ENCODE measurements at places on chromosomes 1 and 21.

DNA sequence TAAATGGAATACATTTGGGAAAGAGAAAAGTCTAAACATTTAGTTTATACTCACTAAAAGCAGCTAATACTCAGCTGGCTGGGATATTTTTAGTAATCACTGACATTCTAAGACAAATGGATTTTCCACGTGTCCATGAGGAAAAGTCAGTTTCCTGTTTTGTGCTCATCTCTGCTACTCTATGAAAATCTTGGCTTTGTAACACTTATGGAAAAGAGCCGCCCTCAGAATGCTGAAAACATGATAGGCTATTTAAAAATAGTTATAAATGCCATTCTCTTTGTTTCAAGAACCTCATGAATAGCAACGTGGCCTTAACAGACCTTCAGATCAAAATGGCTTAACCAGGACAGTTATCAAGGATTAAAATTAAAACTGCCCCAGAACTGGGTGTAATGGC lies 29.9 kb downstream of the MRAP start:
- DNase-seq: no peak

GRCh38 chr1:246642719-246643118 lies 76.5 kb downstream of the CNST start:
- no peak for DNase-seq

DNA sequence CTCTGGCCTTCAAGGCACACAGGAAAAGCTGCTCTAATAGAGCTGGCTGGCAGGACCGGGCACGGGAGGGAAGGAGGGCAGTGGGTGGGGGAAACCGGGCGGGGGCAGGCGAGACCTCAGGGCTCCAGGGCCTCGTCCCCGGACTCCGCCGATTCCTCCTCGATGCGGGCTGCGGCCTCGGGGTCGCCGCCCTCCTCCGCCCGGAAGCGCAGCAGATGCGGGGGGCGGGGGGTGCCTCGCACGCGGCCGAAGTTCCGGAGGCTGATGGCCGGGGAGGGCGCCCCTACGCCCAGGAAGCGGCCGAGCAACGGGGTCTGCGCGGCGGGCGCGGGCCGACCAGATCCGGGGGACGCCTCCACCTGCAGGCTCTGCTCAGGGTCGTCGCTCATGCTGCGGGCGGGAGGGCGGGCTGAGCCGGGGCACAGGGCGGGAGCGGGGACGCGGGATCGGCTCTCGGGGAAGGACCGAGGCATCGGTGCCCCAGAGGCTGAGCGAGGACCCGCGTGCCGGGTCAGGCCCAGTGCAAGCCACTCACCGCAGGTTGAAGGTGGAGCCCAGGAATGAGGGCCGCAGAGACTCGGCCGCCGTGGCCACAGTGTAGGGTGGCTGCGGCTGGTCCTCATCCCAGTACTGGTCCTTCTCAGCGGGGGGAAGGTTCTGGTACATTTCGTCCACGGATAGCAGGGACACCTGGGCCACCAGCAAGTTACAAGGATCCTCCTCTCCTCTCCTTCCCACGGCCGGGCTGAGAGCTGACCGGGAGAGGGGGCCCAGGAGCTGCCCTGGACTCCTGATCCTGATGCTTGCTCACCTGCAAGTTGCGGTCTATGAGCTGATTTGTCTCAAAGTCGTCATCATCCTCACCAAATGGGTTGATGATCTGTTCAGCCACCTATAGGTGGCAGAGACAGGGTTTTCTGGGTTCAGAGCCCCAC lies 3.6 kb downstream of the BEST4 start:
- no peak for DNase-seq

DNA sequence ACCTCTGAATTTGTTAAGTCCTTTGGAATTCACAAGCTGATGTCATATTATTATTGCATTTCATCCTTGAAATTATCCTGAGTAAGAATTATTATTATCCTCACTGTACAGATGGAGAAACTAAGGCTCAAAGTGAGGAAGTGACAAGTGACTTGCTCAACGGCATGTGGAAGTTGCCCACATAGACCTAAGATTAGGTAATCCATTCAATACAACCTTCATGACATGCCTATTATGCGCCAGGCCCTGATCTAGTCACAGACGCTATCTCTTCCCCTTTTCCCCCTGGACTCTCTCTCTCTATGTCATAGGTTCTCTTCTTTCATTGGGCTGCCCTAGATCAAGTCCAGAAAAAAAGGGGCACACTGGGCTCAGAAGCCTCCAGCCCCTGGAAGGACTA lies 84.9 kb upstream of the KCNK2 start:
- no peak for DNase-seq

DNA sequence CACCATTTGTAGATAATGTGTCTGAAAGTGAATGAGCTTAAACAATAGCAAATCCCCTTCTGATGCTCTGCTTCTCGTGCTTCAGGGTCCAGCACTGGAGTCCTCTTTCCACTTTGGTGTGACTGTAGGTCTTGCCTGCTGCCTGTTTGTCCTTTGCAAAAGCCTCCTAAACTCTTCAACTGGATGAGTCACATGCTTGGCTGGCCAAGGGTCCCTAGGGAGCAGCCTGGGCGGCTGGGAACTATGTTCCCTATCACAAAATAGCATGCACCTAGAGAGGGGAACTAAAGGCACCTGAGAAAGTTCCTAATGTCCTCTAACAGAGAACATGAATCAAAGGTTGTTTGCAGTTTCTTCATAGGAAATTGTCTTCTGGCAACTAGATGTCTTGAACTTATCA lies 607.2 kb upstream of the PLXNA2 start:
- DNase-seq: no peak

DNA sequence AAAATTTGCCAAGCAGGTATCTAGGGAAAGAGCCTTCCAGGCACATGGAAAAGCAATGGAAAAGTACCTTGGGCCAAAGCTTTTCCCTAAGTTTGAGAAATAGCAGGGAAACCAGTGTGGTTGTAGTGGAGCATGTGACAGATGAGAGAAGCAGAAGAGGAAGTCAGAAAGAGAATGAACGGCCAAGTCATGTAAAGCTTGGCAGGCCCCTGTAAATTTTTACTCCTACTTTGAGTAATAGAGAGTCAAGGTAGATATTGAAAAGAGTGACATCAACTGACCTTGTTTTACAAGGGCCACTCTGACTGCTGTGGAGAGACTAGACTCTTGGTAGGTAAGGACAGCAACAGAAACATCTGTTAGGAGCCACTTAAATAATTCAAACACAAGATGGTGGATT lies 180.9 kb upstream of the PRMT6 start:
- DNase-seq: no peak

GRCh38 chr1:234040446-234041317 lies 136.2 kb downstream of the SLC35F3 start:
- no peak for DNase-seq

- no peak for DNase-seq
These were observed 5.1 kb downstream of the ZNF362 start for GRCh38 chr1:33261344-33261743.

GRCh38 chr1:182404781-182405180 lies 4.3 kb upstream of the TEDDM1 start:
- no peak for DNase-seq

- no peak for DNase-seq
These were observed 78.8 kb upstream of the SLC2A1 start for GRCh38 chr1:43037466-43037865.

DNA sequence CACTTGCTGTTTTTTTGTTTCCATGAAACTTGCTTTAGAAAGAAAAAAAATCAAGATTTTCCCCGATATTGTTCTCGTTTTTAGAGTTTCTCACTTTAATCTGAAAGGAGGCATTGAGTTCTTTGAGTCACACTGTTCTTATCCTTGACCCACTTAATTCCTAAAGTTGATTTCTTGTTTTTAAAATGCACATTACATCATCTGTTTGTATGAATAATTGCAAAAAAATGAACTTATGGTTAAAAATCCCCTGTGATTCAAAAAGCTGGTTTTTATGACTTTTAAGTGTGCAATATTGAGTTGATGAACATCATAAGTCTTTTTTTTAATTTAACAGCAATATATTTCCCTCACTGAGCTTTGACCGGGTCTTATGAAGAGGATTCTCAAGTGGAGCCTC lies 131.6 kb downstream of the SNX7 start:
- DNase-seq: no peak

- DNase-seq: no peak
These were observed 63.1 kb downstream of the ZNF281 start for GRCh38 chr1:200346700-200347099.

- DNase-seq: no peak
These were observed 8.5 kb downstream of the DIPK1A start for GRCh38 chr1:92952714-92953113.
